Stimulated activated CD4-positive, alpha-beta T cell treated with anti-CD3 and anti-CD28 coated beads, Interleukin-15, amount 100 ng/mL, for 1 hour (primary cell): ENCODE measurements at places on chromosomes 1 and 21.
A peak's percentile ranks its signal among the peaks of the same experiment; 100 is the strongest.

DNA sequence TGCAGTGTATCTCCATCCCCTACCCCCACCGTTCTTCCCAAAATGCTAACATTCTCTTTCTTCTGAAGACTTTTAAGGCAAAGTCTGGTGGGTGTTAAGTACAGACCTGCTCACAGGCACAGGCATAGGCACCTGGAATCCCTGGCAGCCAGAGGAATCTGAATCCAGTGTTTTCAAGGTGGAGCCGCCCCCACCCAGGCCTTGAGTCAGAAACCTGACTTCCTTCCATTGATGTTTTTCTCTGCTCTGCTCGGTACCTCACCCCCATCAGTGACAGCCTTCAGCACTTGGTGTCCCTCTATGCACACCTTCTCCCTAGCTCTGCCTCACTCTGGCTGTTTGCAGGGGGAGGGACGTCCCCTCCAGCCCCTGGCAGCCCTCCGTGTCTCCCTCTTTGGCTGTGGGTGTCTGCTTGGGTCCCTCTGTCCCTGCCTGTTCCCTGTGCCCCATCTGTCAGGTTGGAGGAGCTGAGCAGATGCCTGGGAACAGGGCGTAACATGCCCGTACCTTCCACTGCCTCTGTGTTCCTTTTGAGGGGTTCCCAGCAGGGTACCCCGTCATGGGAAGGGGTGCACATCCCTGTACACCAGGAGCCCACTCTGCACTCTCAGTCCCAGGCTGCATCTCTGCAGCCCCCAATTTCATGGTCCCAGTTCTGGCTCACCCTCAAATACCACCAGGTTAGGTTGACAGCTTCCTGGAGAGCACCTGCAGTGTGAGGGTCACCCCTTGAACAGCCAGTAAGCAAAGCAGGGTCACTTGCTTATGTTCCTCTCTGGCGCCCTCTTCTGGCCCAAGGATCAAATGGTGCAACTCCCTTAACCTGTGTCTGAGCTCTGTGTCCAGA, 6.7 kb downstream of the NCDN start:
- peak; percentile 51 for DNase-seq

DNA sequence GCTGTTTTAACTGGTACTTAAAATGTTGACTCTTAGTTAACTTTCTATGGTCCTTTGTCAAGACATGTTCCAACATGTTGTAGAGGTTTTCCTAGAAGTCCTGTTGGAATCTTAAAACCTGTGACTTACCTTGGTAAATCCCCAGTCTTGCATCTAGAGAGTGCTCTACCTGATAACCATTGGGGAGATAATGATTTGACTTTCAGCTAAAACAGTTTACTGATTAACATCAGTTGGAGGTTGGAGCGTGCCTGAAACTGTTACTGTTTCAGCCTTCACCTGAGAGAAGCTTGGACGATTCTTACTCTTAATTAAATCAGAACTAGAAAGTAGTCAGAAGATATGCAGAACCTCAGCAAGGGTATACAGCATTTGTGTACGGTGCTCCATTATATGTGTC, 8.8 kb downstream of the MDM4 start:
- DNase-seq = no peak

GRCh38 chr1:195328102-195328501, 1280.1 kb downstream of the KCNT2 start:
- no peak for DNase-seq

- DNase-seq = no peak
Observed at GRCh38 chr1:44720281-44720680, 10.7 kb downstream of the RNU5D-1 start.

GRCh38 chr1:90721210-90722194, 4.4 kb upstream of the BARHL2 start:
- DNase-seq = no peak

GRCh38 chr1:80639777-80640533, 1160.8 kb upstream of the ADGRL2 start:
- DNase-seq = no peak

- DNase-seq = no peak
Observed at GRCh38 chr1:12525311-12526181, 92.5 kb downstream of the DHRS3 start.

DNA sequence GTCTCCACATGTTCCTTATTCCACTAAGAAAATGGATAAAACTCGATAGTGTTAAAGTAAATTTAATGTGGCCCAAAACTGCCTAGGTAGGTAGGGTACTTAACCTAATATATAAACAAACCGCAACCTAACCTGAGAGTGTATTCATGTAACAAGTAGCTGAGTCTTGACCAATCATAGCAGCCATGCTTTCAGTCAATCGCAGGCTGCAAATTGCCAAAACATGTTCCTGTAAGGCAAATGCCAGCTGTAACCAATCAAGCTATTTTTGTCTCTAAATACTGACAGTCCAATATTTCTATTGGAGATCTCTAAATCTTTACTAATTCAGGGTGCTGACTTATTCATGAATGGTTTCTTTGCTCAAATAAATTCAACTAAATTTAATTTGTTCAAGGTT, 3.1 kb upstream of the HMGCS2 start:
- DNase-seq = no peak

DNA sequence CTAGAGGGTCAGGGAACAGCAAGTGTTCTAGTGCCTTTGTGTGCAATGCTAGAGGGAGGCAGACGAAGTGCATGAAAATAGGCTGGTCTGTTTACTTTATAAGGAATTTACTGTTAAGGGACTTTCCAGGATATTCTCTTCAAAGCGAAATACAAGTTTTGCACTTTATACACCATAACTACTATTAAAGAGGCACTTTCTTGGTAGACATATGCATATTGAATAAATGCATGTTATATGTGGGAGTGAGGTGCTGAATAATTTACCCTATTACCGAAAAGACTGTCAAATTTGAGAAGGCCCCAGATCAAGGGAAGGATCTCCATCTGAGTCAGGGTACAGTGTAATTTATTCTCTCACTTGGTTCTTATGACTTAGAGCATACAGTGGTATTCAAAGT, 310.5 kb downstream of the S1PR1 start:
- DNase-seq = no peak

DNA sequence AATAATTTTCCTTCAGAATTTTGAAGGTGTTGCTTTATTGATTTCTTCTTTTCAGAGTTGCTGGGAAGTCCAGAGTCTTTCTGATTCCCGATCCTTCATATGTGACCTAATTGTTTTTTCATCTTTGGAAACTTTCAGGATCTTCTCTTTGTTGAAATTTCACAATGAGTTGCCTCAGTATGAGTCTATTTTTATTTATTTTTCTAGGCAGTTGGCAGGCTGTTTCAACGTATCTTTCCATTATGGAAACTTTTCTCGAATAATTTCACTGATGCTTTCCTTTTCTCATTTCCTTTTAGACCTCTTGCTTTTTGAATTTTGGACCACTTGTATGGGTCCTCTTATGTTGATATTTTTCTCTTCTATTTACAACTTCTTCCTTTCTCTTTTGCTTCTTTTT, 354.3 kb downstream of the TGFB2 start:
- no peak for DNase-seq

DNA sequence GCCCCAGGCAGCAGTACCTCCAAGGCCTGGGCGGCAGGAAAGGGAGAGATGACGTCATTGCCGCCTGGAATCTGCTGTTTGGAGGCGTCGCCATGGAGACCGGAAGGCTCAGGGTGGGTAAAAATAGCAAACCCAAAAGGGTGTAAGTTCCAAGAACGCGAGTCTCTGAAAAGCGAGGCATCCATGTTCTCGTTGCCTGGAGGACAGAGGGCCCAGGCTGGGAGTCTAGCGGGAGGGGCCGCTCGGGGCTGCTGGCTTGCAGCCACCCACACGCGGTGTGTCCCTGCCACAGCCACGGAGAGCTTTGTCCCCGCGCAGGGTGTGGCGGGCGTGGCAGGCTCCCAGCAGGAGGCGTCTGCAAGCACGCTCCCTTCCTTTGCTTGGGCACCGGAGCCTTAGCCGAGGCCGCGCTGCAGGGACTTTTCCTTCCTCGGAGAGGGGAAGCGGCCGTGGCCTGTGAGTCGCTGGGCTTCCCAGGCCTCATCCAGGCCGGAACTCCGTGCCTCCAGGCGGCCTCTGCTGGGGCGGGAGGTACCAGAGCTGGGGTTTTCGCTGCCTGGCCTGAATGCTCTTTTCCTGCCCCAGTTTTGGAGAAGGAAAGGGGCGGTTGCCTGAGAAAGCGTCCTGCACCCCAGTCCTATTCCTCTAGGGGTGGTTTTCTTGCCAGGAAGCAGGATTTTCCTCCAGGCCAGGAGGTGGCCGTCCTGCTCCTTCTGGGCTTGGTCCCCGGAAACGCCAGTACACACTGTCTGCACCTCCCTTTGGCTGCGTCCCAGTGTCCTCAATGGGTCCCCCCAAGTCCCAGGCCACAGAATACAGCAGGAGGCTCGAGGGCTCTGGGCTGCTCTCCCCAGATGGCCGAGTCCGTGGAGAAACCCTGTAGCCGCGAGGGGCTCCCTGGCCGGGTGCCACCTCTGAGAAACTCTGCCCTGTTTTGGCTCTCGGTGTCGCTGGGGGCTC, 15.3 kb upstream of the SKI start:
- no peak for DNase-seq

DNA sequence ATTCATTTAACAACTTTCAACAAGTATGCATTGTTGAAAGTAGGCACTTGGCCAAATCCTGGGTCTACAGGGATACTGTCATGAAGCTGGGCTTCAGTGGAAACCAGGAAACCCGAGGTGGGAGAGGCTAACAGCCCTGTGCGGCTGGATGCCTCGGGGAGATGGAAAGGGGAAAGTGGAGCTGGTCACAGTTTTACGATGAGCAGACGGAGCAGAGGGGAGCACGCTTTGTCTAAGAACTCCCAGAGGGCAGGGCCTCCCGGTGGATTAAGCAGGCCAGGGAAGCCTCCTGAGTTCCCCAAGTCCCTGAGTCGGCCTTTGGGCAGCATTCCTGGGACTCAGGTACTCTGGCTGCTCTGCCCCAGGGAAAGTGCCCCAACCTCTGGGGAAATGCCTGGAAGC, 23.8 kb downstream of the STUM start:
- no peak for DNase-seq

- no peak for DNase-seq
Observed at GRCh38 chr1:204065174-204065985, 7.5 kb upstream of the SOX13 start.

- no peak for DNase-seq
Observed at GRCh38 chr1:53122201-53122885, 20.1 kb downstream of the SLC1A7 start.

DNA sequence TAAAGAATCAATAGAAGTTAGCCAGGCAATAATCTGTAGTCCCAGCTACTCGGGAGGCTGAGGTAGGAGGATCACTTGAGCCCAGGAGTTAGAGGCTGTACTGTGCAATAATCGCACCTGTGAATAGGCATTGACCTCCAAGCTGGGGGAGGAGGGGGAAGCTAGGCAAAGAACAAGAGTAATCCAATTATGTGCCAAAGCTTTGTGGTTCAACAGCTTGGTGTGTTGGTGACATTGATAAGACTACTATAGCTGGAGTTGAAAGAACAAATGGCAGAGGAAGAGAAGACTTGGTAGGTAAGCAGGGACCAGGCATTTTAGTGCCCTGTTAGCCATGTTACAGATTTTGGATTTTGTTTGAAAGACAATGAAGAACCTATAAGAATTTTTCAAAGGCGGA, 2.1 kb upstream of the TMCO2 start:
- DNase-seq = no peak

- DNase-seq = no peak
Observed at GRCh38 chr1:27931759-27932158, 3.0 kb upstream of the SMPDL3B start.

DNA sequence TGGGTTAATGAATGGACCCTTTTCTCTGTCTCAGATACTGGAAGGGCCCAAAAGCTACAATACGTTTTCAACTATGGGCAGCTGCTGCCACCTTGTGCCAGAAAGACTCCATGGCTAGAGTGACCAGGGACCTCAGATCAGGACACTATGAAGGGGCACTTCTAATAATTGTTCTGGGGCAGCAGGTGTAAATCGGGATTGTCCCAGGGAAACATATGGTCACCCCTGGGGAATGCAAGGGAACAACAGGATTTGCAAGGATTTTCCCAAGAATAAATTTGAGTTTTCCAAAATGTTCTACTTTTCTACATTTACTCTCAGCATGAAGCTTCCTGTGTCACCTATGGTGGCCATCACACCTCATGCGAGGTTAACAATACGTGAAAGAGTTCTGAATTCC, 12.0 kb upstream of the FCAMR start:
- peak; percentile 25 for DNase-seq

- no peak for DNase-seq
Observed at GRCh38 chr21:43210454-43211071, 41.8 kb downstream of the CRYAA start.

DNA sequence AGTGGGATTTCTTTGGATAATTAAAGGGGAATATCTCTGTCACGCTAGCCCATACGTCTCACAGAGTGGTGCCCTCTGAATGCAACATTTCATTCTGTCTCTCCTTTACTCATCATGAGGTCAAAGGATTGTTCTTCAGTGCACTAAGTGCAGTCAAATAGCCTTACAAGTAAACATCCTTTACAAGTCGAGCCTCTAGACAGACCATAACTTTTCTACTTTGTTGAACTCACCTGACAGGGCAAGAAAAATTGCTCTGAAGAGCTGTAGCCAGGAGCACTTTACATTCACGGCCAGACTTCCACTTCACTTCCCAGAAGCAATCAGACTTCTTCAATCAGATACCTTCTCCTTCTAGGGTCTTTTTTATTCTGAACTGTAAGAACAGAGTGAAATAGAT, 768.0 kb upstream of the TMPRSS15 start:
- DNase-seq = no peak

GRCh38 chr1:101262060-101262459, 25.2 kb downstream of the S1PR1 start:
- DNase-seq = no peak
